Astrocyte (in vitro differentiated cells and primary cell): ENCODE measurements at places on chromosomes 6 and 20.

GRCh38 chr6:81613606-81614005 lies 138.9 kb downstream of the TENT5A start:
- peak; percentile 86 for DNase-seq

DNA sequence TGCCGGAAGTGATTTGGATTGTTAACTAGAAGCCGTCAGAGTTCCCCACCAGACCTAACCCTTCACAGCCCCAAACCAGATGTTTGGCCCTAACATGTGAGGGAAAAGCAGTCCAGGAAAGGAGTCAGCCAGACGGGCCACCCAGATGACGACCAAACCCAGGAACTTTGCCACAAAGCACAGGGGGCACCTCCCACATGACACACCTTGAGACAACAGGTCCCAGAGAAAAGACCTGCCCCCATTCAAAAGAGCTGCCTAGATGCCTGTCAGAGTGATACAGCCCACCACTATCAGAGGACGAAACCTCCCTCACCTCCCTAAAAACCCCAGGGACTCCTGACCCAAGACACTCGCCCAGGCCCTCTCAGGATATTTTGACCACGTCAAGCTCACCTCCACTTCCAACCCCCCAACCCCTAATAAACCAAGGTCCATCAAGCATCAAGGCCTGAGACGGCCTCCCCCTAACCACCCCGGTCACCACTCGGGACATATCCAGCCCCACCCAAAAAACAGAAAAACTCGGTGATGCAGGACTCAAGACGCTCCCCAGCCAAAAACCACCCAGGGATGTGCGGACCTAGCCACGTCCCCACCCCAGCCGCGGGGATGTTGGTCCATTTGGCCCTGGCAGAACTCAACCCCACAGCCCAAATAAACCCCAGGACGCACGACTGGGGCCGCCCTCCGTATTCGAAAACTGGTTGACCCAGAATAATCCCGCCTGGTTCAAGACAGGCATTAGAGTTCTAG lies 662 bp downstream of the ZNF343 start:
- DNase-seq, result no peak

- no peak for DNase-seq
Measured at GRCh38 chr6:35223396-35223795, 9.6 kb downstream of the SCUBE3 start.

DNA sequence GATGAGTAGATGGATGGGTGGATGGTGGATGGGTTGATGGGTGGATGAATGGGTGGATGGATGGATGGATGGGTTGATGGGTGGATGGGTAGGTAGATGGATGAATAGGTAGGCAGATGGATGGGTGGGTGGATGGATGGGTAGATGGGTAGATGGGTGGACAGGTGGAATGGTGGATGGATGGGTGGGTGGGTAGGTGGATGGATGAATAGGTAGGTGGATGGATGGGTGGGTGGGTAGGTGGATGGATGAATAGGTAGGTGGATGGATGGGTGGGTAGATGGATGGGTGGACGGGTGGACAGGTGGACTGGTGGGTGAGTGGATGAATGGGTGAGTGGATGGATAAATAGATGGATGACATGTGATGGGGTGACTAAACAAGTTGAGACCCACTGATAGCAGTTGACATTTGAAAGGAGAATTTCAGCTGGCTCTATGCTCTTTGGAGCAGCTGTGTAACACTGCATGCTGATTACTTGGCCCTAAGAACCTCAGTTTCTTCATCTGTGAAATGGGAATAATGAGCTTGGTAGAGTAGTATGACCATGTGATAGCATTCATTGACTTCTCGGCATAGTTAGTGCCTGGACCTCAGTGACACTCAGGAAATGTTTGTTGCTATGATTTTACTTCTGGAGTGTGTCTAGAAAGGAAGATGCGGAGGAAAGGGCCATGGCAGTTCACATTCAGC lies 184.3 kb downstream of the NFATC2 start:
- DNase-seq, result no peak
